ENCODE measurements at places on chromosomes 4 and X.

- no peak for DNase-seq
Measured at GRCh38 chr4:151206241-151207005, 70.5 kb upstream of the PRSS48 start.

DNA sequence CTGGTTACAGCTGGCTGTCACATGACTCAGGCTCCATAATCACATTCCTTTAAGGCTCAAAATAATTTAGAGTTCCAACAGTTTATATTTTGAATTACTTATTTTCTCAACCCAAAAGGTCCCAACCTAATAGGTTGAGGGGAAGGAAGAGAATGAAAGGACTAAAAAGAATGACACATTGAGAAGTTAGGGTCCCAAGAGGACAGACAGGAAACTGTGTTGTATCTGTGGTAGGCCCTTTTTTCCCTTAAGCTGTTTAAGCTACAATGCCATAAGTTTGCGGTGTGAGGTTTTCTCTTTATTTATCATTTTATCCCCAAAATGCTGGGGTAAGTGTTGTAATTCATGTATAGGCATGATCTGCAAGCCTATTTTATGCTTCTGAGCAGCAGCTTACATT, 290.2 kb downstream of the ZNF674 start:
- no peak for DNase-seq

GRCh38 chr4:19319607-19320006, 932.1 kb upstream of the SLIT2 start:
- DNase-seq = no peak

GRCh38 chr4:123256901-123257300, 139.7 kb upstream of the SPRY1 start:
- DNase-seq = no peak

DNA sequence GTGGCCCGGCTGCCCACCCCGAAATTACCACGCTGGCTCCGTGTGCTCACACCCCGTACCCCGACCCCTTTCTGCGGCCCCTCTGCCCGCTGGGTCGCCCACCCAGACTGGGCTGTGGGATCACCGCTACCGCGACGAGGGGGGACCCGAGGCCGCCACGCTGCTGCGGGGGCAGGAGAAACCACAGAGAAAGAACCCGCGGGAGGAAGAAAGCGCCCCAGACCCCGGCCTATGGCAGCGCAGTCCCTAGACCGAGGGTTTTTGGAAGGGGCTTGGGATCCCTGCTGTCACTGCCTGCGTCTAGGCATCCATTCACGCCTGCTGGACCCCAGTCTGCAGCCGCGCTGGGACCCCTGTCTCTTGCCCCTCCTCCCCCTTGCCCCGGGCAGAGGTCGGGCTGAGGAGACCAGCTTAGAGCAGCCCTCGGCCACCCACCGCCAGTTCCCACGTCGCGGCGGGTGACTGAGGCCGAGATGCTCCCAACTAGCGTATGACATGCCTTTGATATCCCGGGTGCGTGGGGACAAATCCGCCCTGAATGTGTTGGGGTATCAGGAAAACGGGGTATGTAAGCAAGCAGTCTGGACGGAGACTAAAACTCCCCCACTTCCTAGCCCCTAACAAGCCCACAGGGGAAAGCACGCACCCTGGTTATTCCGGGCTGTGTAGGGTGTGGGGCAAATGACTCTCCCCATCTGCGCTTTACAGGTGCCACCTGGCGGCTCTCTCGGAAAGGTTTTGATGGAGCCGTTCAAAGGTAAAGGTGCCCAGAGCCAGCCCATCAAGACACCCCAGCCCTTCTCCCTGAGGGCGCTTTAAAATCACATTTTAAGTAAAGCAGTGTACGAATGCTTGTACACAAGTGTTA, 862 bp upstream of the INPP4B start:
- DNase-seq = peak; percentile 56

- DNase-seq = no peak
Measured at GRCh38 chrX:119502727-119503483, 34.7 kb downstream of the SLC25A5 start.

DNA sequence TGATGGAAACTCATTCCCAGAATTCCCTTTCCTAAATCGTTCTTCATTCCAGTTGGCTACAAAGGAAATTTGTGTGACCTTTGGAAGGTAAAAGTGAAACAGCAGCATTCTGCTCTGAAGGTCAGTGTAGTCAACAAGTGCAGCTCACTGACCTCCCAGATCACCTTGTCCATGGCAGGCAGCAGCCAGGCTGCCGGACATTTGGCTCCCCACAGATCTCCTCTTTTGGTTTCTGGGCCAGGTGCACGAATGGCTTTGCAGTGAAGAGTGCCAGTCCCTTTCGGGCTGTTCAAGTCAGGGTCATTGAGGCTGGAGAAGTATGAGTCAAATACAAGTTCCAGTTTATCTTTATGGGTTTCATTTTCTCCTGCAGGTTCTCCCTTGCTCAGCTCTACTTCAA, 14.3 kb downstream of the GPRIN3 start:
- no peak for DNase-seq

- DNase-seq = no peak
Measured at GRCh38 chrX:145393702-145394235, 146.5 kb downstream of the SPANXN1 start.

DNA sequence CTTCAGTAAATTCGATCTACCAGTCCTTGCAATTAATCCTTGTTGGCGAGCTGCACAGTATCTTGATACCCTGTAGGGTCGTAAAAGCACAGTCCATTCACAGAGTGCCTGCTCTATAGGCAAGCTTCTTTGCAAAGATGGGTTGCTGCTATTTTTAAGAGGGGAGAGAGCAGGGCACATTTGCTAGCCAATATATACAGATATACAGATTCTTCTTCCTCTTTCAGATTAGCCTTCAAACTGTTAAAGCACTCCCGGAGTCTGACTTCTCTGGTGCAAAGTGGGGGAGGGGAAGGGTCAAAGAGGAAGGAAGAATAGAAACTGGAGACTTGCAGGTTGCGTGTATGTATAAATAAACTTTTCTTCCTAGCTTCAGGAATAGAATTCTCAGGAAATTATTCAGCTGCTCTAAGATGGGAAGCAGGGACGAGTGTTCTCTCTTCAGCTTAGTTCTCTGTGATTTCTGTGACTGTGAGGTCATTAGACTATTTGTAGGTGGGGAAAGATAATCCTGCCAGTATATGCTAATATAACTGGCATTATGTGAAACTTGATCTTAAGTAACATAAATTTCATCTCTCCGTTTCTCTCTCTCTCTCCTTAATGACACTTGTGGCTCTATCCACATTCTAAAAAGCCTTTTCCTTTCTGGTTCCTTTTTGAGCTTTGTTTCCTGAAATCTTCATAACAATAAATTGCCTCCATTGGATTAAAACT, at the start of gene CYSLTR1:
TSS of gene CYSLTR1 (minus strand) at position 242 of the 717 bp plus-strand sequence. CDS start 53,865 bp downstream, outside the sequence.
- DNase-seq = no peak

DNA sequence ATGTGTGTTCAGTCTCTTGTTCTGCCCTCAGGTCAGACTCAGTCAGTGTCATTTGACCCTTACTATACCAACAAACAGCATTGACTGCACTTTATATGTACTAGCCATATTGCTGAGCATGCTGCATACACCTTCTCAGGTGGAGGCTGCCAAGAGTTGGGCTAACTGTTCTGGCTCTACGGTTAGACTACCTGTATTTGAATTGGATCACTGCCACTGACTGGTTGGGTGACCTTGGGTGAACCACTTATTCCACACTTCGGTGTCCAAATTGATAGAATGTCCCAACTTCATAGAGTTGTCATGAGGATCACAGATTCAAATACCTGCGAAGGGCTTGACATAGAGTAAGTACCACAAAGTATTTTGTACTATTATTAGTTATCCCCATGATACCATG, 91.2 kb upstream of the GPR50 start:
- no peak for DNase-seq

DNA sequence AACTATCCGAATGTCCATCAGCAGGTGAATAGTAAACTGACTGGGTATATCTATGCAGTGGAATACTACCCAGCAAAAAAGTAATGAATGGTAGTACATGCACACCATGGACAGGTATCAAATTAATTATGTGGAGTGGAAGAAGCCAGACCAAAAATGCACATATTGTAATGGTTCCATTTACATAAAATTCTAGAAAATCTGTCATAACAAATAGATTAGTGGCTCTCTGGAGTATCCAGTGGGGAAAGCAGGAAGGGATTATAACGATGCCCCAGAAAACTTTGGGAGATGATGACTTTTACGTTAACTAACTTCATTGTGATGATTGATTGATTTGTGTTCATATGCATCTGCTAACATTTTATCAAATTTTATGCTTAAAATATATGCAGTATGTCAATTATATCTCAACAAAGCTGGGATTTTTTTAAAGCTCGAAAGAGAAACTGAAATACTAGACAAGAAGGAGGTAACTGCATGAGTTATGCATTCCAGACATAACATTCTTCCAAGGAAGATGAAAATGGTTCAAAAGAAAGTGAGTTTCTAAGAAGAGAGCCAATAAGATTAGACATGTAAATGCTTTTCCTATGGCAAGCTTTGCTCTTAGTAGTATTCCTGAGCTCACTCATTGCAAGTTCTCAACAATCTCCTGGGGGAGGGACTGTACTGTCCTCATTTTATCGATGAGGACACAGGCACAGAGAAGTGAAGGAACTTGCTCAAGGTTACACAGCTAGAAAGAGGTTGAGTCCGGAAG, 58.6 kb upstream of the MSX1 start:
- DNase-seq = no peak

GRCh38 chrX:24282381-24283126, 31.3 kb downstream of the SUPT20HL2 start:
- no peak for DNase-seq

DNA sequence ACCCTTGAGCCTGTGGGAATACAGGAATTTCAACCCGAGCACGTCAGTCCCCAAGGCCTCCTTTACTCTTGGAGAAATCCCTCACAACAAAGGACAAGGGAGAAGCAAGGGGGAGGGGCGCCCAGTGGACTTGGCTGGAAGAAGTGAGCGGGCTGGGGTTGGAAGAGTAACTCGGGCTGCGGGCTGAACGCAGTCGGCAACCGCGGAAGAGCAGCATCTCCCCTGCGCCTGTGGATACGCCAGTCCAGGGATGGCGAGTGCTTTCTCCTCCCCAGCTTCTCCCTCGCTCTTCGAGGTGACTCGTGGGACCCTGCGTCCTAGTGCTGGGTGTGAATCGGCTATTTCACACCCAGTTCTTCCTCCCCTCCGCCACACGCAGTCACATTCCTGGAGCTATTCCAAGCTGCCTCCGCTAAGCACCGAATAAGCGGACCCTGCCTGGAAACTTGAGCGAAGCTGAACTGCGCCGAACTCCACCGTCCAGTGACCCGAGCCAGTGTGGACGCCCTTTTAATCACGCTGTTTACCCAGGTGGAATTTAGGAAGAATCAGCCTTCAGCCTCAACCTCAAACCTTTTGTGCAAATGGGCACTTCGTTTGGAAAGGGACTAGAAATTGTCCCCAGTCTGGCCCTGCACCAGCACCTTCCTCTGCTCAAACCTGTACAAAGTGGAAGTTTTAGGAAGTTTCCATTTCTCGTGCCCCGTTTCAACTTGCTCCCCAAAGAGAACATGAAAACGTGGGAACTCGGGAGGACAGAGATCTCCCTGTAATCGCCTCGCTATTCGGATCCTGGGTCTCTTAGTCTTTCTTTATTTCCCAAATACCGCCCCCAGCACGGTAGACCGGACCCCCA, 64.3 kb upstream of the WDR17 start:
- DNase-seq = no peak

DNA sequence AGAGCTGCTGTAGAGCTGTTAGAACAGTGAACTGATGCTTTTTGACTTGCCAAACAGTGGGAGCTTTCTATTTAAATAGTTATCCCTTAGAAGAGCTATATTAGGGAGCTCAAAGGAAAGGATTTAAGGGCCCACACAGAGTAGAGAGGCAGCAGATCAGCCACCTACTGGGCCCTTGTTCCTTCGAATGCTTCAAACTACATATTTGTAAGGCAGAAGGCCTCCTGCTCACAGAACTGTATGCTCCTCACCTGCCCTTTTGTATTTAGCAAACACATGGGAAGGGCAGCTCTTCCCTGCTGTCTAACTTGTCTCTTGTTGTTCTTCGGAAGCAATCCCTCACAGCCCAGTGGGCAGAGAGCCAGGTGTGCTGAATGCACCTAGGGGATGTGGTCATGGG, 38.0 kb downstream of the IL1RAPL1 start:
- DNase-seq = no peak

DNA sequence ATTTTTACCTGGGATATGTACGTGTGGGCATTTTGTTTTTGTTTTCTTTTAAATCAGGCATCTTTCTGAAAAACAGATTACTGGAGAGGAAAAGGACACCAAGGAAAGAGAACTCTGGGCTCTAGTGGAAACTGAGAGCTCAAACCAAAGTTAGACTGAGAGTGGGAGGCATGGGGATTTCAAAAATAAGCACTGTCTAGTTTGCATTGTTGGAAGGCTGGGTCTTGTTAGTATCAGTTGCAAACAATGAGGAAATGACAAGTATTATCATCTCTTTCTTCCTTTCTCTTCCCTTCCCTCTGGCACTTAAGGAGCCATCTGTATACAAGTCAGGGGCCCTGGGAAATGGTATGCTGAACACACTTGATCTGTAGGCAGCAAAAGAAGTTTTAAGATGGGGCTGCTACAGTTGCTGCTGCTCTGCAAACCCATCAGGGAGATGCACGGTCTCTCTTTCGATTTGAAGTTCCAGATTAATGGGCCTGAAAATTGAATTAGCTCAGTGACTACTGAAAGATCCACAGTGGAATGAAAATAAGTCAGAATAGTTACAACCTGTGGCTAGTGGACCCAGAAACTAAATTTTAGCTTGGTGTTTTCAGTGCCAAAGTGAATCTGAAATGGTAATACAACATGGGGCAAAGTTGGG, 48.0 kb upstream of the GRXCR1 start:
- no peak for DNase-seq

DNA sequence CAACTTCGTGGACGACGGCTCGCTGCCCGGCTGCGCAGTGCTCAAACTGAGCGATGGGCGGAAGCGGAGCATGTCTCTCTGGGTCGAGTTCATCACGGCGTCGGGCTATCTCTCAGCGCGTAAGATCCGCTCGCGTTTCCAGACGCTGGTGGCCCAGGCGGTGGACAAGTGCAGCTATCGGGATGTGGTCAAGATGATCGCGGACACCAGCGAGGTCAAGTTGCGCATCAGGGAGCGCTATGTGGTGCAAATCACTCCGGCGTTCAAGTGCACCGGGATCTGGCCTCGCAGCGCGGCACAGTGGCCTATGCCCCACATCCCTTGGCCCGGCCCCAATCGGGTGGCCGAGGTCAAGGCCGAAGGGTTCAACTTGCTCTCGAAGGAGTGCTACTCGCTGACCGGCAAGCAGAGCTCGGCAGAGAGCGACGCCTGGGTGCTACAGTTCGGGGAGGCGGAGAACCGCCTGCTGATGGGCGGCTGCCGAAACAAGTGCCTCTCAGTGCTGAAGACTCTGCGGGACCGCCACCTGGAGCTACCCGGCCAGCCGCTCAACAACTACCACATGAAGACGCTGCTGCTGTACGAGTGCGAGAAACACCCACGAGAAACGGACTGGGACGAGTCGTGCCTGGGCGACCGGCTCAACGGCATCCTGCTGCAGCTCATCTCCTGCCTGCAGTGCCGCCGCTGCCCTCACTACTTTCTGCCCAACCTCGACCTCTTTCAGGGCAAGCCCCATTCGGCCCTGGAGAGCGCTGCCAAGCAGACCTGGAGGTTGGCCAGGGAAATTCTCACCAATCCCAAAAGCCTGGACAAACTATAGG, 1.5 kb downstream of the MAB21L2 start:
- DNase-seq = no peak
